ENCODE measurements at places on chromosomes 5 and 9.

- no peak for DNase-seq
Observed at GRCh38 chr5:126166368-126166767, 256.8 kb upstream of the GRAMD2B start.

GRCh38 chr9:35114840-35115628 lies 628 bp downstream of the ATOSB start:
- DNase-seq, result no peak

DNA sequence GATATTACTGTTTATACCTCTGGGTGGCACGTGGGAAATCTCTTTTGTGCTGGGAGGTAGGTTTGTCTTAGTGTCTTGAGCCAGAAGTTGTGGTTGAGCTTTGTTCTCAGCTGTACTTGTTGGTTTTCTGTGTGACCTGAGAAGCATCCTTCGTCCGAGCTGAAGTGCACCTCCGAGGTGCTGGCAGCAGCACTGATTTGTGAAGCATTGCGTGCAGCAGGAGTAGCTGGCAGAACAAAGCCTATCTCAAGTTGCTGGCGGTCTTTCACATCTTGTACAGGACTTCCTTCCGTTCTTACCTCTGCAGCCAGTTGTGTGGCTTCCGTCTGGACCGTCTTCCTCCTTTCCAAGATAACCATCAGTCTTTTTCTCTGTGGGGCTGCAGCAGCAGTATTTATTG lies 4.3 kb downstream of the PRRC2B start:
- DNase-seq, result no peak

DNA sequence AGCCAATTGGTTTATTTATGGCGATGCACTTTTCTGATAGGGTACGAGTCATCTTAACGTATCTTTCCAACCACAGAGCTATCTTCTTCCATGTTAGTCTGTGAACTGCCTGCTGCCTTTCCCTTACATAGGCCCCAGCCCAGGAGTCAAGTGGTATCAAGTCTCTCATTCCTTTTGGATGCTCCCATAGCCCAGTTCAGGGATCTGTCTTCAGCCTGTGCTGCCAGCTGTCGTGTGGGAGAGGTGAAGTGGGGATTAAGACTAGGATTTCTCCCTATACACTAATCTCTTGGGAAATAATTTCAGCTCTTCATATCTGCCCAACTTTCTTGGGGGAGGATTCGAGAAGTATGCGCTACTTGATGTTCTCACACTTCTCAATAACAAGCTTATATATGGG lies 475.7 kb downstream of the EBF1 start:
- no peak for DNase-seq

DNA sequence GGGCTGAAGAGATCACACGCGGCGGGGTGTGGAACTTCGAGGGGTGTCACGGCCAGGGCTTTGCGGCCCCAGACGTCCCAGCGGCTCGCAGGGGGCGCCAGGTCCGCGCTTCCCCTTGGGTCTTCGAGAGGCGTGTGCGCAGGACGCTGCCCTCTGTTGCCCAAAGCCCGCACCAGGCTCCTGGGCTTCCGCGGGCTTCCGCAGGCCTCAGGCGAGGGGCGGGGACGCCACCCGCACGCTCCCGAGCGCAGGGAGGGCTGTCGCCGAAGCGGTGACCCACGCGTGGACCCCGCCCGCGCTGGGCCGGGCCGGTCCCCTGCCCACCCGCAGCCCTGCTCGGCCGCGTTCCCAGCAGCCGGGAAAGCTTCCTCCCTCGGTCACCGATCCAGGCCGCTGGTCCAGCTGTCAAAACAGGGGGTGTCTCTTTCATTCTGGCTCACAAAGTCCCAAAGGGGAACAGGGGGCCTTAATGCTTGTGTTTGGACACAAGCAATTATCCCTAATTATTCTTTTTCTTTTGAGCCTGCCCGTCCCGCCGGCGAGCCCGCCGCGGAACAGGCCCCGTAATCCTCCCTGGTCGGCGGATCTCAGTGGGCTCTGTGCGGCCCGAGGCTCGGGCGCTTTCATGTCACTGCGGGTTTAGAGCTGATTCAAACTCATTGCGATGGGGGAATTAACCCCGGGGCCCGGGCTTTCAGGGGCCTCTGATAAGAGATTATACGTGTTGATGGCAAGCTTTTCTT lies 60.6 kb downstream of the TMEM174 start:
- DNase-seq, result no peak

GRCh38 chr9:100352201-100352726 lies 478 bp downstream of the TEX10 start:
- peak; percentile 7 for DNase-seq

- no peak for DNase-seq
Observed at GRCh38 chr9:33453999-33454660, 6.7 kb upstream of the AQP3 start.

DNA sequence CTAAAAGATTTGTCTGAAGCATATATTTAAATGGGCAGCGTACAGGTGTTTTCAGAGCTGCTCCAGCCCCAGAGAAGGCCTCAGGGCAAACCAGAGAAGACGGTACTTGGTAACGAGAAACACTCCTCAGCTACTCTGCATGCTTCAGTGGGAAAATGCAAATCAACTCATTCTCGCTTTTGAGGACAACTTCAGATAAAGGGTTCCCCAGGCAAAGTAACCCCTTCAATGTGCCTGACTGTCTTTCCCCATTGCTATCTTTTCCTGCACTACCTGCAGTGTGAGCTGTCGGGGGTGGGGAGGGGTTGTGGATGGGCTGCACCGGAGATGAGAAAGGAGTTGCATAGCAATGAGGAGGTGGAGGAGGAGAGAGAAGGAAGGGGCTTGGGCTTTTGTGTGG lies 339.7 kb upstream of the CLINT1 start:
- DNase-seq, result no peak

DNA sequence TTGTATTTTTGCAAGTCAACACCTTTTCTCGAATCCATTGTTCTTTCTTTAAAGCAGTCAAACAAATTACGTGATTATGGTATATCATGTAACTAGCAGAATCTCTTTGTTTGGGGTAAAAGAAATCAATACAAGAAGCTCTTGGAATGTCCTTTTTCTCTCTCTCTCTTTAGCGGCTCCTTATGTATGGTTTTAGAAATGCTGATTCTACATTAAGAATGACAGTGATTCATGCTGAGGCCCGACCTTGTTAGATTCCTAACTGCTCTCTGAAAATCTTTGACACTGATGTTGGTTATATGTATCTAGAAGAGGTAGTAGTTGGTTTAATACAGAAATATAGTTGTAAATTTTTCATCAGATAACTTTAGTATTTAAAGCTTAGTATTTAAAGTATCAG lies 76.4 kb downstream of the SNX24 start:
- no peak for DNase-seq

- no peak for DNase-seq
Observed at GRCh38 chr5:73129143-73129542, 8.8 kb downstream of the TMEM171 start.
